ENCODE measurements at places on chromosomes 4 and X. TPM values are rescaled to one million over a fixed set of nuclear protein-coding genes. Genes with fewer than 3 reads are reported as not detected.
A peak's percentile ranks its signal among the peaks of the same experiment; 100 is the strongest.

DNA sequence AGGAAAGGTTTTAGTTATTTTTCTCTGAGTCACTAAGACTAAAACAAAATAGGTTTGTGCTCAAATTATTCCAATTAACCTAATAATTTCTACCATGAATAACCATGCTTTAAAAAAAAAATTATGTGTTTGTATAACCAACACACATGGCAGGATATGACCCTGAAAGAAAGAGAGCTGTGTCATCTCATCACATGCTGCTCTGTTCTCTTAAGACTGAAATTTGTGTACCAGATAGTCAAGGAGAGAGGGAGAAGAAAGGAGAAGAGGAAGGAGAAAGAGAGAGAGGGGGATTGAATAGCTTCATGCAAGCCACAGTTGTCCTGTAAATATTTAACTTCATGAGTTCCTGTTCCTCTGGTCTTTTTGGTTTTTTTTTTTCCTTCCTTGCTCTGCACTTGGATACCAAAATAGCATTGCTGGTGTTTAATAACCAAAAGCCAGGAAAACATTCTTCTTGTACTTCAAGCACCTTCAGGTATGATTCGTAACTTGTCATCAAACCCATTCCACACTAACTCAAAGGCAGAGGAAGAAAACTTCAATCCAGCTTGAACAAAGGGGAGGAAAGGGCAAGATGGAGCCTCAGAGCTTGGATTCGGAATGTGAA lies 6.4 kb upstream of the PROM1 start:
- no peak for DNase-seq

DNA sequence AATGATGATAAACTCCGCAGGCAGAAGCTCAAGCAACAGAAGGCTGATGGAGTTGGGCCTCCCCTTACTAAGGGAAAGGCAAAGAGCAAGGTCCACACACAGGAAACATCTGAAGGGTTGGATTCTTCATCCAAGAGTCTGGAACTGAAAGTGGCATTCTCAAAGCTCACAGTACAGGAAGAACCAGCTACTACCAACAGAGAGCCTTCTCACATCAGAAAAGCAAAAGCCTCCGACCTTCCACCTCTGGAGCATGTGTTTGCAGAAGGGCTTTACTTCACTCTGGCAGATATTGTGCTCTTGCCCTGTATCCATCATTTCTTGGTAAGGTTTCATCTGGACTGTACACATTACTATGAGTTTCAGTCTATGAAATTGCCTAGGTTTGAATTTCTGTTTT lies 10.6 kb downstream of the GSTCD start:
- DNase-seq: no peak

GRCh38 chrX:25009407-25009806 lies 6.4 kb downstream of the ARX start:
- no peak for DNase-seq

HPSE gene
- 2.7 TPM for total RNA-seq

ZCCHC18 gene
- total RNA-seq: 2.4 TPM

DDX60 gene
- 49.0 TPM for total RNA-seq

INTS12 gene
- 22.9 TPM for total RNA-seq

- no peak for DNase-seq
These were observed 363.1 kb upstream of the SLIT2 start for GRCh38 chr4:19888587-19888986.

DNA sequence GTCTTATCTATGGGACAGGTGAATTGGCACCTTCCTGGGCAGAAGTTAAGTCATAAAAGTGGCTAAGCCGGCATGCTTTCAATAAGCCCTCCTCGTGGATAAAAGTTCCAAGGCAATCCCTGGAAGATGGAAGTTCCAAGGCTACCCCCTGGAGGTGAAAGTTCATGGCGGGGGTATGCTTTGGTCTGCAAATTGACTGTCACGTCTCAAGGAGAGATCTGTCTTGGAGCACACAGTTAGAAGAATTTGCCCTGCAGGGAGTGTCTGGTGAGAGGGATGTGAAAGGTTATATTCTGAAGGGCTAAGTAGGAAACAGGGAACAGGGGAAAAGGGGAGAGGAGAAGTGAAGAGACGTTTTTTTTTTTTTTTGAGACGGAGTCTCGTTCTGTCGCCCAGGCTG lies 26.2 kb upstream of the GPR173 start:
- DNase-seq: no peak

C1GALT1C1 gene
- 41.1 TPM for total RNA-seq

DNA sequence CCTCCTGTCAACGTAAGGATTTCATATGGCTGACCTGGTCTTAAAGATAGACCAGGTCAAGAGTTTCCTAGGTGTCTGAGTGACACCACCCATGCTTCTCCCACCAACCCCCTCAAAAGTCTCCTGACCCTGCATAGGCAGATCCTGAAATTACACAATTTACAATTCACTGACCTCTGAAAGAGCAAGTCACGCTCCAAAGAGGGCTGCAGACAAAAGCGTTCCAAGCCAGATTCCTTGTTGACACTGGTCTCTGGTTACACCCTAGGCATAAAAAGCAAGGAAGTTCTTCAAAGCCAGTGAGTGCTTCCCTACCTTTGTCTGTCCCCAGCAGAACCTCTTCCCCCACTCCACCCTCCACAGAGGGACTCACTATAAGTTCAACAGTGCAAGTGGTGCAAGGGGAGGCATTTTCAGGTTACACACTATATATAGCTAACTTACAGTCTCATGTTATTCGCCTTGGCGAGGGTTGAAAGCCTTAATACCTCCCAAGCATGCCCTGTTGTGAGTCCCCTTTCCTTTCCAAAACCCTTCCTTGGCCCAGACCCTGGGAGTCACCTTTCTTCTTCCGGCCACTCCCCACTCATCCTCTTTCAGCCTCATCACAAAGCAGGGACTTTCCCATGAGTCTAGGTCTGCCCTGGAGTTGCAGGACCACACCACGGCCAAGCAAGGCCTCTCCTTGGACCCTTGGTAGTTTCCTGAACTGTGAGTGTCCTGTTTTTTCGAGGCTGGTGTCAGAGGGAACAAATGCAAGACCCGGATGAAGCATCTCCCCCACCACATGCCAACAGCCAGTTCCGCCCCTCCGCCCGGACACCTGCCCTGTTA lies 58.0 kb upstream of the KLF3 start:
- DNase-seq: no peak

DNA sequence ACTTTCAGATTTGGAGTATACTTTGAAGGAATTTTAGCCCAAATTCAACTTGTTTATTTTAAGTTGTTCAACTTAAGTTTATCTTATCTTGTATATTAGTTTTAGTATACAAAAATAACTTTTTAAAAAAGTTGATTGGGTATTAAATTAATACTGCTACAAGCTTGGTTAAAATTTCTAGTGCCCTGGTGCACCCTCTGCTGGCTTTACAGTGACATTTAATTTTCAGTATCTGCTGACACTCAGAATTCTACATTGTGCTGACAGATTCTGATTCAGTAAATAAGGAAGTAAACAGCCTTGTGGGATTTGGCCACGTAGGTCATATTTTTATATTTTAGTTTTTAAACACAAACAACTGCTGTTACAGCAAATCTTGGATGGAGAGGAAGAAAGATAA lies 2.9 kb downstream of the EDA start:
- peak; percentile 4 for DNase-seq

GRCh38 chr4:182929296-182929695 lies 12.1 kb upstream of the DCTD start:
- peak; percentile 84 for DNase-seq

- DNase-seq: no peak
These were observed 1153.3 kb upstream of the PABPC4L start for GRCh38 chr4:135354876-135355275.

DNA sequence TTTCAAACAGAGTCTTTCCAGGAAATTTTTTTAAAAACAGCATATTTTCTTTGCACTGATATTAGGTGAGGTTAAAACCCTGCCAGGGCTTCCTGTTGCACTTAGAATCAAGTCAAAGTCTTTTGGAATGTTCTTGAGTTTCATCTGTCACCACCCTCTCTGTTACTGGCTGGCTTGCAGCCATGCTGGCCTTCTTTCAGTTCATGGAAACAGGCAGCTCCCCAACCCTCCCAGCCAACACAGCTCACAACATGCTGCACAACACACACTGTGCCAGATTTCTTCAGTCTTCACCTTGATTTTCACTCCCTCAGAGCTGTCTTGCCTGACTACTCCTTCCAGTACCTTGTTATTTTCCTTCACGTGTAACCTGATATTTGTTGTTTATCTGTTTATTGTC lies 129.5 kb downstream of the KCNIP4 start:
- peak; percentile 63 for DNase-seq

- peak; percentile 5 for DNase-seq
These were observed 1651.9 kb downstream of the C4orf33 start for GRCh38 chr4:130747842-130748241.

PGRMC2 gene
- 18.6 TPM for total RNA-seq

DNA sequence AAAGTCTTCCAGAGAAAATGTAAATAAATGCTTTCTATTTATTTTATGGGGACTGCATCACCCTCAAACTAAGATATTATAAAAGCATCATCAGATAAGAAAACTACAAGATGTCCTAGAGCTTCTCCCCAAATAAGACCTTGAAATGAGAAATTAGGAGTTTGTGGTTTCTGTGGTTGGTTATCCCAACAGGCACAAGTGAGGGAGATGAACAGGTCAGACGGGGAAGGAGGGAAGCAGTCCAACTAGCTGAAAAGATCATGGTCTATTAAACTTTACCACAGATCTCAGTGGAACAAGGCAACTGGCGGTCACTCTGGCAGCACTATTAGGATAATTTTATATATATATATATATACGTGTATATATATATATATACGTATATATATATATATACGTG lies 319.3 kb upstream of the GRID2 start:
- DNase-seq: no peak

DNA sequence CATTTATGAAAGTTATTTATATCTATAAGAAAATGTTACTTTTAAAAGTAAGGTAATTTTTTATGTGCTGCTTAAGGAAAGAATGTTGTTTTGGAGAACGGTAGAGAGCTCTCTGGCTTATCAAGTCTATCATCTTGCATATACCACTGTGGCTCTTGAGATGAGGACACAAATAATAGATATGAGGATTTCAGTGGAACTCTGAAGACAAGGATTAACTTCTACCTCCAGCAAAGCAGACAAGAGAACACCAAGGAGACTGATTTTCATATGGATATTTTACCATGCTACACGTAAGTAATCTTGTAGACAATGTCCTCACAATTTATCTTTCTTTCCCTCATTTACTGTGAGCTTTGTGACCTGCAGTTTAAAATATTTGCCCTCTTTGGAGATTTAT lies 557.5 kb upstream of the NDST4 start:
- DNase-seq: no peak

DNA sequence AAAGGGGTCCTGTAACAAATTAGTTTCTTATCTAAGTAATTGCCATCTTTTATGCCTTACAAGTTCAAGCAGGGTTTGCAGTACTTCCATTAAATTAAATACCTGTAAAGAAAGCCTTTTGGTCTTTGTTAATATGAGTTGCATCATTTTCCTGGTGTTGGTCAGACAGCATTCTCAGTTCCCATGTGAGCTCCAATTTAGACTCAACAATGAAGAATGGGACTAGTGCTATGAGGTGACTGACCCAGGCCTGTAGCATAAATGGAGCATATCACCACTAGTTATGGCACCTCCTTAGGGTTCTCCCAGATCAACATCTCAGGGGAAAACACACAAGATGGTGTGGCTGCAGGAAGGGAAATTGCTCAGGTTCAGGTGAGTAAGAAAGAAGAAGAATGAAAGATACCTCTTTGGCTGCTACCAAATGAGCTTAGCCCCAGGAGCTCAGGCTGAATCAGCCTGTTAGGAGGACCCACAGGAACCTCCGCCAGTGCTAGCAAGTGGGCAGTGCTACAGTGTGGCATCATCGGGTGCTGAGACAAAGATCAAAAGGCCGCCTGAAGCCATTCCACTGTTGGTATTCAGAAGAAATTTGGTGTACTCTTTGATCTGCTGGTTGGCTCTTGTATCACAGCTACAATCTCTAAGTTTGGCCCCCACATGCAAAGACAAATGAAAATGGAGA lies 1.8 kb downstream of the TTC29 start:
- no peak for DNase-seq

PAGE2B gene
- total RNA-seq: not detected

GRCh38 chr4:182174979-182175378 lies 68.2 kb upstream of the TENM3 start:
- DNase-seq: no peak
